ENCODE measurements at places on chromosomes 7 and 10.

DNA sequence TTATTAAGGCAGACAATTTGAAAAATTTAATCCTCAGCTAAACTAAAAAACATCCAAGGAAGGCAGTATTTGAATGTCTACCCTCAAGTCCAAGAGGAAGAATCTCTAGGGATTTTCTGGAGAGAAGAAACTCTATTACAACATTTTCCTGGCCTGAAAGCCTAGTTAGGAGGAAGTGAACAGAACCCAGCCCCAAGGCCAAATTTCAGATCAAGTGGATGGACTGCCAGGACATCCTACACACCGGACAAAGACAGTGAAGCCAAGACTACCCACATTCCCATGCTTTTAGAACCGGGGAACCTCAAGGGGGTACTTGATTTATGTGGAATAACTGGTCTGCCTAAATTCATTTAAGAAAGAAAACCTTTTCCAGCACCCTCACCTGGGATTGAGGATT, 108.9 kb upstream of the MEOX2 start:
- no peak for ATAC-seq

DNA sequence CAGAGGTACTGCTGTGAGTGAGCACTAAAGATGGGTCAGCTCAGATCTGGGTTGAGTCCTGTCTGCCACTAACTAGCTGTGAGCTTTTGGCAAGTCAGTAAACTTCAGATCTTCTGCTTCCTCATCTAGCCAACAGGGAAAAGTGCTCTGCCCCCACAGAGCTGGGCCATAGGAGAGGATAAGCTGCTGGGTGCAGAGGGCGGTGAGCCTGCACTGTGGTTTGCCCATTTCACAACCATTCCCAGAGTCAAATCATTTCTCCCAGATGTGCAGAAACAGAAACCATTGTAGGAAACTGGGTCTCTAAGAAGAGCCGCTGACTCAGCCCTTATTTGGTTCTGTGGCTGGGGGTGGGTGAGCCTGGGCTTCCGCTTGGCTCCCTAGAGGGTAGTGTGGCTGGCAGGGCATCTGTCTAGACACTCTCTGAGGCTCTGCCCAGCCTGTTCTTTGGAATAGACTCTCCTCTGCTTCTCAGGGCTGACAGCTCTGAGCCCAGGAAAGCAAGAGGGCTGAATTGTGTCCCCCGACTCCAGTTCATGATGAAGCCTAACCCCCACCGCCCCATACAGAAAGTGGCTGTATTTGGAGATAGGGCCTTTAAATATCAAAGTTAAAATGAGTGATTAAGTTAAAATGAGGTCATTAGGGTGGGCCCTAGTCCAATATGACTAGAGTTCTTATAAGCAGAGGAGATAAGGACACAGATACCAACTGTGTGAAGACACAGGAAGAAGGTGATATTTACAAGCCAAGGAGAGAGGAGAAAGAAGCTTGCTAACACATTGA, 29.5 kb upstream of the ARHGAP22 start:
- ATAC-seq = peak; percentile 94

- ATAC-seq = no peak
Measured at GRCh38 chr7:36668080-36668479, 56.2 kb downstream of the AOAH start.

GRCh38 chr10:60980997-60981396, 37.0 kb upstream of the RHOBTB1 start:
- no peak for ATAC-seq

- ATAC-seq = no peak
Measured at GRCh38 chr10:1595726-1596125, 141.6 kb downstream of the ADARB2 start.

GRCh38 chr10:70491614-70492013, 13.0 kb downstream of the PALD1 start:
- no peak for ATAC-seq

DNA sequence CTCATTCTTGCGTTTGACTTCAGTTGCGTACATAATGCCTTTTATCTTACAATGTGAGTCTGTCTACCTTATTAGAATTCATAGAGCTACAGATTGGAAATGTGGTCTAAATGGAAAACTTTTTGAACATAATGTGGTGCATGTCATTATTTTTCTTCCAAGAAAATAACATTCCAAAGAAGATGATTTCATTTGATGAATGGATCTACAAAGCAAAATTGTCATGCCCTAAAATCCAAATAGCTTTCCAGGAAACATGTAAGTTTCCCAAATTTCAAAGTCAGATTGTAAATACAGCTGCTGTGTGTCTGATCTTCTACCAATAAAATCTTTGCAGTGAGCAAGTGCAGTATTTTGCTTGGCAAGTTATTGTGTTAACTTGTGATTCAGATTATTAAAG, 101.8 kb upstream of the FZD8 start:
- ATAC-seq = no peak
